HFF-Myc (cell line): ENCODE measurements at places on chromosomes 1 and 21.

GRCh38 chr1:183365093-183365492, 53.1 kb downstream of the NMNAT2 start:
- no peak for DNase-seq

- DNase-seq: no peak
Measured at GRCh38 chr1:75273110-75273509, 138.9 kb downstream of the LHX8 start.

GRCh38 chr1:119978018-119978505, 81.7 kb upstream of the ADAM30 start:
- DNase-seq: no peak

- DNase-seq: no peak
Measured at GRCh38 chr1:227765261-227766014, 30.2 kb downstream of the SNAP47 start.

DNA sequence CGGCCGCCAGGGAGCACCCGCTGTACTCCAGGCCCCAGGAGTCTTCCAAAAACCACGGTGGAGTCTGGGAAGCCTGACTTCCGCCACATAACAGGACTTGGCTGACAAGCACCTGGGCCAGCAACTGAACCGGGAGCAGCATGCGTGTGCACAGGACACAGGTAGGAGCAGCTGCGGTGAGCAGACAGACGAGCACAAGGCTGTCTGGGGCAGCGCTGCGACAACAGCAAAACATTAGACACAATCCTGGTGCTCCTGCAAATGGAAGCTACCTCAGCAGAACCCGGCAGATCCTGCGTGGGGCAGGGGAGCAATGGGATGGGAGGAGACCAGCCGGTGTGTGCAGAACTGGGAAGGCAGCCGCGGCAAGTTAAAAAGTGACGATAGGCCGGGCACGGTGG, 80.4 kb downstream of the NPHP4 start:
- DNase-seq: no peak

GRCh38 chr1:225823811-225824261, 13.9 kb downstream of the EPHX1 start:
- no peak for DNase-seq

DNA sequence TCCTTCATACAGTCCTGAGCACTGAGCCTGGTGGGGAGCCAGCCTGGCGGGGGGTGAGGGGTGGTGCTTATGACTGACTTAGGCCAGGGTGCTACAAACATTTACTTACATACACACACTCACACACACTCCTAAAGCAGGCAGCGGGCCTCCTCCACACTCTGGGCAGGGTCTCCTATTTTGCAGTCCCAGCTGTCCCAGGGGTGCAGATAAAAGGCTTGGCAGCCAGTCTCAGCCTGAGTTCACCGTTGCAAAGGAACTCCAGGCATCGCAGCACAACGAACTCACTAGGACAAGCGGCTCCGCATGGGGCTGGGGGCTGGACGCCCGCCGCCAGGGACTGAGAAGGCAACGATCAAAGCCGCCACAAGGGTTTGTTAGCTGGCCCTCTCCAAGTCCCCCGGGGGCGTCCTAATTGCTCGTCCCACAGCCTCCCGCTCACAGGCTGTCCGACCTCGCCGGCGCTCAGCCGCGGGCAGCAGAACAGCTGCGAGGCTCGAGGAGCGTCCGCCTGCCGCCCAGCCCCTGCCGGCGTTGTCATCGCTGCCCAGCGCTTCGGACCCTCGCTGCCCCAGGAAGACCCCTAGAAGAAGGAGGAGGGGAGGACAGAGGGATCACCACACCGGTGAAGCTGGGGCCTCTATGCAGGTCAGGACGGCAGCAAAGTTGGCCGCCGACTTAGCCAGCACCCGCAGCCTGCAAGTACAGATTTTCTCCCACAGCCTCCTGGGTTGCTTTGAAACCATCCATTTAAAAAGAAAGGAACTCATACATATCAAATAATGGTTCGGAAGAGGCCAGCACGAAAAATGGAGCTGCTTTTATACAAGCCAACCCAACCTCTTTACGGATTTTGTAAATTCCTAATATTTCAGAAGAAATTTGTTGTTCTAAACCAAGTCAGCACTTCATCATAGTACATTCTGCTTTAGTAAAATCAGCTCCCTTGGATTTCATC, 6.2 kb downstream of the BARHL2 start:
- DNase-seq: no peak

GRCh38 chr1:167482184-167482583, 36.1 kb downstream of the CD247 start:
- DNase-seq: no peak

DNA sequence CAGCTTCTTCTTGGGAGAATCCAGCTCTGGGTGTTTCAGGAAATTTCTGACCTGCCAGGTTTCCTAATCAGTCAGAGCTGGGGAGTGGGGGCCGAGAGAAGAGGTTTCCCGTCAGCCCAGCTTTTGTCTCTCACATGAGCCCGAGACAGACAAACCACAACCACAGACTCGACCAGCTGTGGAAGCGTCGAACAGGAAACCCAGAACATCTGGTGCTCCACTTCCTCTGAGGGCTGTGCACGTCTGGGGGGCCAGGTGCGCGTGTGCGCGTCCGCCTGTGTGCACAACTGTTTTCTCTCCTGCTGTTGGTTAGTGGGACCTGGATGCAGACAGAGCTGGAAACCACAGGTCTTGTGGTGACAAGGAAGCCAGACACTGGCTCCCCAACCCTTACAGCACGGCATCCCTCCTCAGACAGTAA, 113.0 kb upstream of the SLC25A33 start:
- DNase-seq: no peak
